ENCODE measurements at places on chromosomes 4 and X.

DNA sequence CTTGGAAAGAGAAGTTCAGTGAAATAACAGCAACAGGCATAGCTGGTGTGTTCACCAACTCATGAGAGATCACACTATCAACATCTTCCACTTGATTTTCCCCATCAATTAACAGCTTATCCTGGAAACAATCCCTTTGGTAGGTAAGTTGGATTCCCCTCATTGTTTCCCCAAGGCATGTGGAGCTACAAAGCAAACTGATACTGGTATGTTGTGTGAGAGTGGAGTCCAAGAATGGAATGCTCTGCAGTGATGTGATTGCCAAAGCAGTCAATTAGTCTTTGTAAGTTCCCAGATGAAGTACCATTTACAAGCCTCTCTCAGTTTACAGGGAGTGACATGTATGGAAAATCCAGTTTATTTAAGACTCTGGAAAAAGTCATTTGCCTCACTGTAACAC is 13.7 kb upstream of the XAGE2 start:
- no peak for DNase-seq

DNA sequence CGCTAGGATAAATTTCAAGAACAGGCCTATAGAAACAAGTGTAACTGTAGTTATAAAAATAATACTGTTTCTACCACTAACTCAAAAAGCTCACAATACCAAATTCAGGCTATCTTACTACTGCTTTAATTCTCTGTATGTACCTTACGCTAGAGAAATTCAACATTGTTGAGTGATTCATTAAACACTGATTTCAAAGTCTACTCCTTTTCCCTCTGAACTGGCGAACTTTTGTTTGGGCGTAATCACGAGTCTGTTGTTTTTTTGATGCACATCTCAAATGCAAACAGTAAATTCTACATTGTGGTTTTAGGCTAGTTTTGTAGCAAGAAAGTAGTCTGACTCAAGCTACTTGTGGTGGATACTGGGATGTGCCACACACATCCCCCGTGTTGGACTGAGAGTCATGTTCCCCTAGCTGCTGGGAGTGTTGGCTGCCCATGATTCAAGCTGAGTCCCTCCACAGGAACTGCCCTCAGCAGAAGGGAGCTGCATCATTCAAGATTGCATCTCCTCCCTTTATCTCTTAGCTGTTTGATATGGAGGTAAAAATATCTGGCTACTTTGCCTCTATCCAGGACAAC is 406.1 kb downstream of the RAPGEF2 start:
- DNase-seq, result no peak

- no peak for DNase-seq
Observed at GRCh38 chrX:22057667-22058066, 25.5 kb downstream of the PHEX start.

GRCh38 chr4:182931691-182932345 is 14.6 kb upstream of the DCTD start:
- DNase-seq, result no peak

- no peak for DNase-seq
Observed at GRCh38 chrX:3250966-3251365, 95.5 kb downstream of the MXRA5 start.

DNA sequence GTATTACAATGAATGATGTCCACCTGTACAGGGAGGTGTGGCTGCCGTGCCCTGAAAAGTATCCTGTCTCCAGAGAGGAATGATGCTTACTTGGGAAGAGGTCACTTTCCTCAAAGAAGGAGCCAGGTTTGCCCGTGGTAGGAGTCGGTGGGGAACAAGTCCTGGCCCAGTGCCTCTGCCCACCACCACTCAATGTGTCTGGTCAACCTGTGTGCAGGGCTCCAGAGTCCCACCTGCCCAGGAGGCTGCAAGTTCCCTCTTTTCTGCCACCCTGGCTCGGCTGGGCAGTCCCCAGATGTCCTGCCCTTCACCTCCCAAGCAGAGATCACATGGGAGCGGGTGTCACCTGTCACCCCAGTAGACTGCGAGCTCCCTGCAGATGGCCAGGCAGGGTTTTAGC is 75.4 kb upstream of the C4orf50 start:
- DNase-seq, result no peak

DNA sequence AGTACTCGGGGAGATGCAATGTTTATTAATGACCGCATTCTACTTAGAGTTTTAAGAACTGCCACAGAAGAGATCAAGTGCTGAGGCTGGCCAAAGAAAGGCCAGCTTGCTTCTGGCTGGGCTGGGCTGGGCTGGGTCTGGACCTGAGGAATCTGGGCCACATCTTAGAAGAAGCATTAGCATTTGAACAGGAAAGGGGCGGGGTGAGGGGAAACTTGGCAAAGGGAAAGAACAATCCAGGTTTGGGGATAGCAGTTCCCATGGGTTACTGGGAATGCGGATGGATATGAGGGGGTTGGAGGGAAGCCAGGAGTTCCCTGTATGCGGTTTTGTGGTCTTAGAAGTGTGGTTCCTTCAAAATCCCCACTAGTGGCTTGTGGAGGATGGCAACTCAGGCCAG is 83.3 kb downstream of the CLDN34 start:
- no peak for DNase-seq

- no peak for DNase-seq
Observed at GRCh38 chr4:170581322-170581721, 491.6 kb upstream of the AADAT start.

DNA sequence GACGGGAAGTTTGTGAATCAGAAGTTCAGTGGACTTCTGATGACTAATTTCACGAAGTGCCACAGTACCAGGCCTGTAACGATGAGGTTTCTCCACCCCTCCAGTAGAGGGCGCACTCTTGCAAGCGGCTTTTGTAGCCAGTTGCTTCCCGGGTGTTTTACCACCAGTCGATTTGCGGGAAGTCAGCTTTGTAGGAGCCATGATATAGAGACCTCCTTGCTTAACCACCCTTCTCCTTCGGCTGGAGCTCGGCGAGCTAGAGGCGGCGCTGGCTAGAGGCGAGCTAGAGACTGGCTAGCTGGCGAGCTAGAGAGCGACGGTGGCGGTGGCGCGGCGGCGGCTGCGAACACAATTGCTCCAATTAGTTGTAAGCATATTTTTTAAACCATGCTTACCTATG is 72.0 kb downstream of the IL1RAPL1 start:
- DNase-seq, result peak; percentile 1
